ENCODE measurements at places on chromosomes 1 and 21. TPM values are rescaled to one million over a fixed set of nuclear protein-coding genes. Genes with fewer than 3 reads are reported as not detected.

GRCh38 chr1:218643926-218644325 lies 298.8 kb downstream of the TGFB2 start:
- no peak for DNase-seq
- no peak overlapping the region for H3K4me3 ChIP-seq
- no peak overlapping the region for H3K27ac ChIP-seq
- peaks cover 3% of the 10 kb centered on the region for H3K4me1 ChIP-seq

- peak overlapping the region; percentile 51 for H3K4me3 ChIP-seq
- H3K27me3 ChIP-seq: peaks cover 2% of the 10 kb centered on the region
- H3K27ac ChIP-seq: no peak overlapping the region
- no peak for DNase-seq
Observed at GRCh38 chr1:54342742-54343687, 63.2 kb downstream of the SSBP3 start.

DNA sequence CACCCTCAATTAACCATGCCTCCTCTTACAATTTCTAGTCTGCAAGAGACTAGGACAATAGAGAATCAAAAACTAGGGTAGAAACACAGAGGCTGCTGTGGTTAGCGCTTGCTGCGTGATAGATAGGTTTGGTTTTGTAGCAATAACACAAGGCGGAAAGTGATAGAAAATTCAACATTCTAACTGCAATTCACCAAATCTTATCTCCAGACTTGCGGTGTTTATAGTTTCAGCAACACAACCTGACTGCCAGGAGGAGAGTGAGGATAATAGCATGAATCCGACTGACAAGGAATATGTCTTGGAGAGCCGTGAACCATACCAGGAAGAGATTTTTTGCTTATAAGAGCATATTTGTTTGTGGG lies 30.7 kb upstream of the IFNAR2 start:
- no peaks in the 10 kb centered on the region for H3K4me1 ChIP-seq
- H3K27me3 ChIP-seq: no peaks in the 10 kb centered on the region
- H3K4me3 ChIP-seq: no peak overlapping the region

Gene BRWD1
- 43.8 TPM for total RNA-seq

DNA sequence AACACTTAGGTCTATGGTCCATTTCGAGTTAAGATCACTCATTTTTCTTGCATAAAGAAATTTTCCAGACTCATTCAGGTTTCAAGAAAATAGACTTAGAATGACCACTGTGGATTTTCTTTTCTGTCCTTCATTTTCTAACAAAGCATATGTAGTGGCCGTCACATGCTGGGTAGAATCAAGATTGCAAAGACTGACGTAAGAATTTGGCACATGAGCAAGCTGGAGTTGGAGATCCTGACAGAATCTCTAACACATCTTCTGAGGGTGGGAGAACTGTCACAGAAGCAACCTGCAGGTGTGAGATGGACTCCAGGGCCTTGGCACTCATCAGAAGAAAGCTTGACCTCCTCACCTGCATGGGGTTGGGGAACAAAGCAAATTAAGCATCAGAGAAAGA lies 28.6 kb downstream of the KIF26B start:
- DNase-seq: no peak
- no peak overlapping the region for H3K4me3 ChIP-seq
- H3K27ac ChIP-seq: no peak overlapping the region
- H3K36me3 ChIP-seq: no peaks in the 10 kb centered on the region
- no peaks in the 10 kb centered on the region for H3K27me3 ChIP-seq

- no peak for DNase-seq
- no peaks in the 10 kb centered on the region for H3K27me3 ChIP-seq
- H3K36me3 ChIP-seq: no peaks in the 10 kb centered on the region
- peaks cover 14% of the 10 kb centered on the region for H3K4me1 ChIP-seq
Observed at GRCh38 chr1:188281921-188282320, 1453.2 kb downstream of the PLA2G4A start.

DNA sequence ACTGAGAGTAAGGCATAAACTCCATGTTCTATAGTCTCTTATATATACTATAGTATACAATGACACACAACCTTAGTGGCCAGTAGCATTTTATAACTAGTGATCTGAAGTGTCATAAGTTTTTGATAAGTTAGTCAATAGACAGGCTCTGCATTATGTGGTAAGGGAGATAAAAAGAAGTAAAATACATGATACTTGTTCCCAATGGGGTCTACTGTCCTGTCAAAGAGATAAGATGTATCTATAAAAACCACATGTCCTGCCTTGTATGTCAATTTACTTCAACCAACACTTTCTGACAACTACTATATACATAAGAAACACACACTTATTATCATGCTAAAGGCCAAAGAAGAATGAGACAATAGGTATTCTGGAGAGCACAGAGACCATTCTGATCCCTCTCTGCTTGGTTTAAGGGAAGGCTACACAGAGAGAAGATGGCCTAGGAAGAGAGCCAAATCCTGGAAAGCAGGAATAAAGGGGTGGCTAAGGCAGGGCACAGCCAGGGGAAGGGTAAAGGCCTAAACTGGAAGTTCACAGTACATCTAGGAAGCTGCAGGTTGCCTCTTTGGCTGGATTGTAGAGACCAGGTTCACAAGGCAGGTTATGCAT lies 91.4 kb downstream of the LYST start:
- H3K27ac ChIP-seq: no peak overlapping the region
- no peaks in the 10 kb centered on the region for H3K4me1 ChIP-seq
- peaks cover 4% of the 10 kb centered on the region for H3K27me3 ChIP-seq
- DNase-seq: no peak
- H3K36me3 ChIP-seq: no peaks in the 10 kb centered on the region

Gene OR2L5
- total RNA-seq: not detected

- H3K4me1 ChIP-seq: peaks cover 6% of the 10 kb centered on the region
- no peak for DNase-seq
- peaks cover 3% of the 10 kb centered on the region for H3K27me3 ChIP-seq
- H3K27ac ChIP-seq: no peak overlapping the region
- H3K36me3 ChIP-seq: peaks cover 3% of the 10 kb centered on the region
Observed at GRCh38 chr1:28437264-28437923, 67.9 kb downstream of the PHACTR4 start.

Gene BEND5
- 9.1 TPM for total RNA-seq

- H3K27me3 ChIP-seq: peaks cover 38% of the 10 kb centered on the region
- H3K4me3 ChIP-seq: peak overlapping the region; percentile 81
- peak; percentile 83 for DNase-seq
- peaks cover 59% of the 10 kb centered on the region for H3K4me1 ChIP-seq
- H3K27ac ChIP-seq: peak overlapping the region; percentile 100
- peaks cover 24% of the 10 kb centered on the region for H3K36me3 ChIP-seq
Observed at GRCh38 chr1:44807364-44808062, 362 bp upstream of the DYNLT4 start.

Gene KCNJ10
- not detected for total RNA-seq

Gene PM20D1
- not detected for total RNA-seq

Gene TSPAN1
- total RNA-seq: 1.1 TPM

Gene OR2T27
- total RNA-seq: not detected

GRCh38 chr1:229880271-229881170 lies 186.5 kb upstream of the GALNT2 start:
- H3K36me3 ChIP-seq: no peaks in the 10 kb centered on the region
- no peaks in the 10 kb centered on the region for H3K27me3 ChIP-seq
- H3K4me3 ChIP-seq: no peak overlapping the region
- no peaks in the 10 kb centered on the region for H3K4me1 ChIP-seq
- no peak overlapping the region for H3K27ac ChIP-seq

DNA sequence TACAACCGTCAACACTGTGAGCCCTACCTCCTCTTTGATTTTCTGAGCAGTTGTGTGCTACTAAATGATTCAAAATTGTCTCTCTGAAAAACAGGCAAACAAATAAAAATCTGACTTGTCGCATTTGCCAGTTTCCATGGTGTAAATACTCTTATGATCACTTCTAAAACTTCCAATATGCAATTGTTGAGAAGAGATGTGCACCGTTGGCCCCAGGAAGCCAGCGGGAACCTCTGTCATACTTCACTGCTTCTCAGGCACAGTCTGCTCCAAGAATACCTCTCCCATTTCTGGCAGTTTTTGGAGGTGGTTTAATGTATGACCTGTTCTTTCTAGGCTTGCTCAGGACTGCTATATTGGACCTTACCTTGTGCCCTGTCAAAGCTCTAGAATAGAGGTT lies 196.0 kb upstream of the NCAM2 start:
- H3K27me3 ChIP-seq: no peaks in the 10 kb centered on the region
- H3K36me3 ChIP-seq: no peaks in the 10 kb centered on the region
- DNase-seq: no peak
- H3K4me1 ChIP-seq: no peaks in the 10 kb centered on the region
- no peak overlapping the region for H3K27ac ChIP-seq

DNA sequence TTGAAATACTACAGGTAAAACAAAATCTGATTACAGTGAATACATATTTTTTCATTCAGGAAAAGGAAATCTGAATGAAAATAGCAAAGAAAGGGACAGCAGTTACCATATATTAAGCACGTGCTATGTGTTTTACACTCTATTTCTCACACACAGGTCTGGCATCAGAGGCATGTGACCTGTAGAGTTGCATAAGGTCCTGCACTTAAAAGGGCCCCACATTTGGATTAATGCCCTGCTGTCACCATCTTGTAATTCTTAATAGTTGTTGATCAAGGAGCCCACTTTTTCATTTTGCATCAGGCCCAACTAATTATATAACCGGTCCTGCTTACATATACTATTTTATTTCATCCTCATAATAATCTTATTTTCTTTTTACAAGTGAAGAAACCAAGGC lies 125.8 kb downstream of the LRRC40 start:
- no peak overlapping the region for H3K27ac ChIP-seq
- no peaks in the 10 kb centered on the region for H3K4me1 ChIP-seq
- H3K4me3 ChIP-seq: no peak overlapping the region
- no peak for DNase-seq
- H3K27me3 ChIP-seq: no peaks in the 10 kb centered on the region

DNA sequence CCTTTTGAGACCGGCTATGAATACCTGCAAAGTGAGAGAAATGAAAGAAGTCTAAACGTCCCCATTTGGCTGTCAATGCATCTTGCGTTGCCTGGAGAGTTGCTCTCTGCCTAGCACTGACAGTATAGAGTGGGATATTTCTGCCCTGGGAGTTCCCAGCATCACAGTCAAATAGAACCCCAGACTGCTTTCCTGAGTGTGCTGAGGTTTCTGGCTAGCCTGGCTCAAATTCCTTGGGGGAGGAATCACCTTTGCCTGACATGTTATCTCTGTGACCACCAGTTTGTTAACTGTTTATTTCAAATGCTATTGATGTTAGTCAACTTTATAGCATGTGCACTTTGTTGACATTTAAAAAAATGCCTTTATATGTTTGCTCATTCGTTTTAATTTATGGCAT lies 212.0 kb upstream of the FAM78B start:
- H3K27me3 ChIP-seq: peaks cover 1% of the 10 kb centered on the region
- no peak overlapping the region for H3K27ac ChIP-seq
- DNase-seq: no peak
- H3K4me3 ChIP-seq: no peak overlapping the region
- H3K4me1 ChIP-seq: no peaks in the 10 kb centered on the region

- H3K36me3 ChIP-seq: no peaks in the 10 kb centered on the region
- no peak overlapping the region for H3K4me3 ChIP-seq
- no peak overlapping the region for H3K27ac ChIP-seq
- no peak for DNase-seq
- no peaks in the 10 kb centered on the region for H3K27me3 ChIP-seq
Observed at GRCh38 chr1:219209578-219209977, 35.9 kb downstream of the LYPLAL1 start.

GRCh38 chr1:217924924-217925323 lies 293.8 kb downstream of the SPATA17 start:
- no peaks in the 10 kb centered on the region for H3K4me1 ChIP-seq
- peak; percentile 16 for DNase-seq
- peaks cover 2% of the 10 kb centered on the region for H3K27me3 ChIP-seq
- H3K27ac ChIP-seq: no peak overlapping the region
- no peaks in the 10 kb centered on the region for H3K36me3 ChIP-seq
- H3K4me3 ChIP-seq: no peak overlapping the region

Gene TMPRSS15
- not detected for total RNA-seq

DNA sequence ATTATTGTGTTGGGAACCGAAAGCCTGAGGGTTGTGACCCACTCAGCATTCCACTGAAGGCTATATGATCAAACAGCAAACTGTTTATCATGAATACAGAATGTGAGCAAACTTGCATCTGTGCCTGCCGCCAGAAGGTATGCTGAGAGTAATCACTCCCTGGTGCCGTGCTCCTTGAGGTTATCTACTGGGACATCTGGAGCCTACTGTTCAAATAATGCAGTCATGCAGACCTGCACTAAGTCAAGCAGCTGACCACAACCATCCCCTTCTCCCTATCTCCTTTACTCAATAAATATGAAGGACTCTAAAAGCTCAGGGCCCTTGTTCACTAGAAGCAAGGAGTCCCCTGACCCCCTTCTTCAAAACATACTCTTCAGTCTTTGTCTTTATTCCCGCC lies 13.5 kb downstream of the GSTM5 start:
- H3K27me3 ChIP-seq: peaks cover 3% of the 10 kb centered on the region
- H3K36me3 ChIP-seq: peaks cover 12% of the 10 kb centered on the region
- no peak for DNase-seq

Gene SFN
- total RNA-seq: 0.54 TPM

DNA sequence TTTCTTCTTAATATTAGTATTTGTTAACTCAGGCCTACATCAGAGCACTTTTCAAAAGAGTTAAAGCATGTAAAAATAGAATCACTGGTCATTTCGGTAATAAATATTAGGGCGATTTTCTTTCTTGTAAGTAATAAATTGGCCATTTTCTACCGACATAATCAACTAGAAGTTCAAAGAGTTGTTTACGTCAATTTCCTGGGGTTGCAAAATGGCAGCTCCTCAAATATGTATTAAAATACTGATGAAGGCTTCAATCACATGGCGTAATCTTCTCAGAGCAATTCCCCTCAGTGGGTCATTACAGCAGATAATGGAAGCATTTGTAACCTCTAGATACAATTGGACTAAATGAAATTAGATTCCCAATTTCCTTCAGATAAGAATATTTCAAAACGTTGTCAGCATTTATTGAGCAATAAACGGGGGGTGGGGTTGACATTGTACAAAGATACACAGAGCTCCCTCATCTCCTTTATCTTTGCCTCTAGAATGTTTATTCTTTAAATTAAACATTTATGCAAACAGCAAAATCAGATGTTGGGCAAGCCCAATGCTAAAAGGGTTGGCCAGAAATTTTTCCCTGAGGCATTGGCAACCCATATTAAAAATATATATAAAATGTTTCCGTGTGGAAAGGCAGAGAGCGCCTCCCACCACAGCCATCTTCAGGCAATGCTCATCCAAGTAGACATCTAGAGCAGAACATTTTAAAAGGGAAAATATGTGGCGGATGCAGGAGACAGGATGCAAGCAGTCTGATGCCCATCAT lies 240.6 kb downstream of the NCAM2 start:
- H3K27ac ChIP-seq: no peak overlapping the region
- no peak overlapping the region for H3K4me3 ChIP-seq
- H3K36me3 ChIP-seq: no peaks in the 10 kb centered on the region
- no peaks in the 10 kb centered on the region for H3K27me3 ChIP-seq
- H3K4me1 ChIP-seq: peaks cover 4% of the 10 kb centered on the region

- peaks cover 3% of the 10 kb centered on the region for H3K36me3 ChIP-seq
- H3K4me1 ChIP-seq: no peaks in the 10 kb centered on the region
- H3K27me3 ChIP-seq: peaks cover 4% of the 10 kb centered on the region
- no peak overlapping the region for H3K4me3 ChIP-seq
- H3K27ac ChIP-seq: no peak overlapping the region
Observed at GRCh38 chr1:239600588-239600987, 214.2 kb downstream of the CHRM3 start.

Gene LAMC1
- 265 TPM for total RNA-seq

All from endothelial cell (in vitro differentiated cells).